T-helper 2 cell (primary cell): ENCODE measurements at places on chromosomes 3 and 15.

DNA sequence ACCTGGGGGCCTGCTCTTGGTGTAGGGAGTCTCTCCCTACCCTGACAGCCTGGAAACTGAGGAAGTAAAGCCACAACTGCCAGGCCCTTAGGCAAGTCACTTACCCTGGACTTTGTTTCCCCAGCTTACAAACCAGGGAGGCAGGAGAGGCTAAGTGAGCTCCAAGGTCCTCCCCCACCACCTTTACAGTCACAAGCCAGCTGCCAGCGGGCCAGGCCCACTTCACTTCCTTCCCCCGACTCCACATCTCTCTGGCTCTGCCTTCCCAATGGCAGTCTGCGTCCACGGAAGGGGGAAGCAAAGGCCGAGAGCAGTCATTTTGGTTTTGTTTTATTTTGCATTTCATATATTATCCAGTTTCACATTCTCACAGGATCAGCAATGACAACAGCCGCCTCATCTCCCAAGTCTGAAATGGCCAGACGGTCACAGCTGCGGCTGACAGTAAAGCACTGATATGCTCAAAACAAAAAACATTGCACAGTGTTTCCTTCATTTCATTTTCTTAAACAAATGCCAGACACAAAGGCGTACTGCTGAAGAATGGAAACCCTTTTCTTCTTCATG lies 35.7 kb downstream of the RBPMS2 start:
- no peak for DNase-seq

- no peak for DNase-seq
These were observed 3.1 kb upstream of the RPAP1 start for GRCh38 chr15:41546851-41547786.

DNA sequence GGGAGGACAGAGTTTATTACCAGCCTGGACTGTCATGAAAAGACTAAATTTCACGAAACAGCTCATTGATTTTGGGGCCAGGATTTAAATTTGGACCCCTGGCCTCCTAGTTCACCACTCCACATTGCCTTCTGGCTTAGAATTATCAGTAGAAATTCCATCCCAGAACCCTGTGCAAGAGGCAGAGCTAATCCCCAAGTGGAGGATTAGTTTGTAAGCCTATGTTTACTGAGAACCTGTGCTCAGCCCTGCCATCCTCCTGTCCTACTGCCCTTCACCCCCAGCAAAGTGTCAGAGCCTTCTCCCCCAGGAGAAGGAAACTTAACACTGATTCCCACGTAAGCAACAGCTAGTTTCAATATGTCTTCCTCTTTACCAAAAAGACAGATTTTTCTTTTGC lies 99.4 kb downstream of the SST start:
- DNase-seq: no peak

GRCh38 chr15:73873889-73874511 lies 636 bp downstream of the TBC1D21 start:
- no peak for DNase-seq

DNA sequence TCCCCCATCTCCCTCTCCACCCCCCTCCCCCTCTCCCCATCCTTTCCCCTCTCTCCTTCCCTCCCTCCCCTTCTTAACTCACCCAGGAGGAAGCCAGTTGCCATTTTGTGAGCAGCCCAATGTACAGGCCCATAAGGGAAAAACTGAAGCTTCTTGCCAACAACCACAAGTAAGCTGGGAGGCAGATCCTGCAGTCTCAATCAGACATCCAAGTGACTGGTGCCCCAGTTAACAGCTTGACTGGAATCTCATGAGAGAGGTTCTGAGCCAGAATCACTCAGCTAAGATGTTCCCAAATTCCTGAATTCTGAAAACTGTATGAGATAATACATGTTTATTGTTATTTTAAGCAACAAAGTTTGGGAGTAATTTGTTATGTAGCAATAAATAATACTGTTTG lies 90.7 kb downstream of the C3orf70 start:
- DNase-seq: no peak

DNA sequence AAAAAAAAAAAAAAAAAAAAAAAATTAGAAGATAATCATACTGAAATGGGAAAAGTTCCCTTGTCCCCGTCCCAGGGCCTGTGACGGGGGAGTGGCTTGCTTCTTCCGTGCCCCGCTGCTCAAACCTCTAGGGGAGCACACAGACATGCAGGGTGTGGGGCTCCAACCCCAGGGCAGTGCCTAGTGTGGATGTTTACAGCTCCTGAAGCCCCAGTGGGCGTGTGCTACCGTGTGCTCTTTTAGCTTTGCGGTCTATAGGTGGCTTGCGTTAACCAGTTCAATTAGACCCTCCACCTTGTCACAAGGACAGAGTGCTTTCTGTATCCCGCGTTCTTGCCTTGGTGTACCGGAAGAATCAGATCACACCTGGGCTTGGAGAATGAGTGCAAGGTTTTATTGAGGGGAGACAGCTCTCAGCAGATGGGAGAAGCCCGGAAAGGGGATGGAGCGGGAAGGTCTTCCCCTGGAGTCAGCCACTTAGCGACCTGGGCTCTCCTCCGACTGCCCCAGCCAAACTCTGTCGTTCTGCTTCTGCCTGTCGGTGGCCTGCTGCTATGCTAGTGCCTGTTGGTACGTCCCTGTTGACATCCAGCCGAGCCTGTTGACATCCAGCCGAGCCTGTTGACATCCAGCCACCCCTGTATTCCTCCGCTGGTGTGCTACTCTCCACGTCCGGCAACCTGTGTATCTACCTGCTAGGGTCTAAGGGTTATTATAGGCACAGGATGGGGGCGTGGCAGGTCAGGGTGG lies 569.8 kb downstream of the VGLL3 start:
- DNase-seq: no peak

- no peak for DNase-seq
These were observed 53.4 kb downstream of the UMPS start for GRCh38 chr3:124783696-124784095.

DNA sequence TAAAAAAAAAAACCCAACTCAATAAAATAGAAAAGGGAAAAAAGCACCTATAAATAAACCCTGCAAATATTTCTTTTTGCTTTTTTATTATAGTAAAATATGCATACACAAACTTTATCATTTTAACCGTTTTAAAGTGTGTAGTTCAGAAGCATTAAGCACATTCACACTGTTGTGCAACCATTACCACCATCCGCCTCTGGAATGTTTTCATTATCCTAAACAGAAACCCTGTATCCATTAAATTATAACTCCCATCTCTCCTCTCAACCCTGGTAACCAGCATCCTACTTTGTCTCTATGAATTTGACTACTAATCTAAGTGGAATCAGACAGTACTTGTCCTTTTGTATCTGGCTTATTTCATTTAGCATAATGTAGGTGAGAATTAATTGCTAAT lies 15.0 kb downstream of the CDCP1 start:
- no peak for DNase-seq

GRCh38 chr3:172717493-172718088 lies 6.7 kb upstream of the NCEH1 start:
- DNase-seq: no peak

GRCh38 chr3:47133641-47134040 lies 30.3 kb downstream of the SETD2 start:
- no peak for DNase-seq

GRCh38 chr15:51359981-51360380 lies 18.5 kb downstream of the GLDN start:
- no peak for DNase-seq

DNA sequence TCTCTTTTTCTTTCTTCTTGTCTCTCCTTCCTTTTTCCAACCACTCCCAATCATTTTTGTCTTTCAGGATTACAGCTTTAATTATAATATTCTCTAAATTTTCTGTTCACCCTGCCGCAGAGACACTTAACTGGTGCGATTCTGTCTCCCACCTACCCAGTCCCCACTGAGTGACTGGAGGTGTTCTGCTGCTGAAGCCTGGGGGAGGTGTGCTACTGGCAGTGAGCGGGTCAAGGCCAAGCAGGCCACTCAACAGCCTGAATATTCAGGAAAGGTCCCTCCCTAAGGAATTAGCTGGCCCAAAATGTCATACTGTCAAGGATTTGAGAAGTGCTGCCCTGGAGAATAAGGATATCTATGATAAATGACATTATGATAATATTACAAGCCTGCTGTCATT lies 126.5 kb downstream of the GABRG3 start:
- DNase-seq: no peak
